WTC11 (cell line): ENCODE measurements at places on chromosomes 5 and 9. TPM values are rescaled to one million over a fixed set of nuclear protein-coding genes. Genes with fewer than 3 reads are reported as not detected.

PCDHA1 gene
- 2.2 to 2.7 TPM (median 2.4 TPM) in 3 replicates for total RNA-seq

ZDHHC11B gene
- total RNA-seq, result 2.3 to 4.4 TPM (median 3.1 TPM) in 3 replicates

SMIM33 gene
- not detected in 3 replicates for total RNA-seq

SUSD3 gene
- 11.5 to 13.2 TPM (median 11.9 TPM) in 3 replicates for total RNA-seq

RMRP gene
- total RNA-seq, result 23,577 to 25,958 TPM (median 25,042 TPM) in 3 replicates

SLC34A3 gene
- 0.13 to 0.23 TPM (median 0.14 TPM) in 3 replicates for total RNA-seq

TNC gene
- 3.3 to 4.5 TPM (median 3.6 TPM) in 3 replicates for total RNA-seq

MZB1 gene
- total RNA-seq, result 0.85 to 1.8 TPM (median 1.1 TPM) in 3 replicates

ANGPTL2 gene
- total RNA-seq, result 4.5 to 6.7 TPM (median 6.3 TPM) in 3 replicates

GRXCR2 gene
- total RNA-seq, result not detected in 3 replicates

SPEF2 gene
- 0.15 to 0.92 TPM (median 0.64 TPM) in 3 replicates for total RNA-seq

PIK3R1 gene
- 10.1 to 11.3 TPM (median 11.1 TPM) in 3 replicates for total RNA-seq

OLFM1 gene
- 31.8 to 37.6 TPM (median 31.9 TPM) in 3 replicates for total RNA-seq

CCL27 gene
- 0.68 to 1.0 TPM (median 0.89 TPM) in 3 replicates for total RNA-seq

SLC36A2 gene
- total RNA-seq, result not detected in 3 replicates

ADAMTS12 gene
- 10.2 to 13.5 TPM (median 11.5 TPM) in 3 replicates for total RNA-seq

HTR1A gene
- total RNA-seq, result 0.46 to 0.66 TPM (median 0.52 TPM) in 3 replicates

NTNG2 gene
- 3.1 to 4.2 TPM (median 3.3 TPM) in 3 replicates for total RNA-seq
